ENCODE measurements at places on chromosomes 1 and 21. TPM values are rescaled to one million over a fixed set of nuclear protein-coding genes. Genes with fewer than 3 reads are reported as not detected.

DNA sequence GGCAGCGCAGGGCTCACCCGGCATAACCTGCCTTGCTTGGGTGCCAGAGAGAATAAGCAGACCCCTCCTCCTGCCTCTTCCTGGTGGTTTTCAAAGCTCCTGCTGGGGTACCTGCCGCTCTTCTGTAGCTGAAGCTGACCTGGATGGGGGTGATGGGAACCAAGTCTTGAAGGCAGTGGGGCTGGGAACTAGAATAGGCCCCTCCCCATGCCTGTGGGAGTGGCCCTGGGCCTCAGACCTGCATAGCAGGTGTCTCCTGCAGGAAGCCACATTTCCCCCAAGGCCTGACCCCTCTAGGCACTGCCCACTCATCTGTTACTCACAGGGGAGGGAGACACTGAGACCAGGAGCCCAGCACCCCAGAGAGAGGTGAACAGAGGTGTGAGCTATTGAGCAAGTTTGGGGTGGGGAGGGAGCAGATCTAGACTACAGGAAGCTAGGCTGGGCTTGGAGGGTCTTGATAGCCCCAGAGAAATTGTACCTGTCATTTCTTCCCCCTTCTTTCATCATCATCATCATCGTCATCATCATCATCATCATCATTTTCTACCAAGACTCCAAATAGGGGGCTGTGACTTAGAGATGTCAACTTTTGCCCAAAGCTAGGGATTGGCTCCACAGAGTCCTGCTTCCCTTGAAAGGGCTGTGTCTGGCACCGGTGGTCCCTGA, 10.1 kb downstream of the PADI1 start:
- no peak for DNase-seq

PTPRF gene
- 157 TPM for polyA plus RNA-seq

DNA sequence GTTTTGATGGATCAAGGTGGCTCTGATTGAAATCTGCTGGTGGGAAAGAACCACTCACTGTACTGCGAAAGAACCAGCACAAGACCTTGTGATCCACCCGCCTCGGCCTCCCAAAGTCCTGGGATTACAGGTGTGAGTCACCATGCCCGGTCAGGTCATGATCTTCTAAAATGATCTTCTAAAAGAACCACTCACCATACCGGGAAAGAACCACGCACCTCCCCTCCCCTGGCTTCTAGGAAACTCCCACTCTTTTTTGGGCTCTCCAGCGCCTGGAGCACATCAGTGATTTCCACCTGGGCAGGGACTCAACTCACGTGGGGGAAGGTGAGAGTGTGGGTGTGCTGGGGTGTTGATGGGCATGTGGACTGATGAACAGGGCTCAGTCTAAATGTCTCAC, 7.9 kb upstream of the RAB7B start:
- DNase-seq, result no peak

DNA sequence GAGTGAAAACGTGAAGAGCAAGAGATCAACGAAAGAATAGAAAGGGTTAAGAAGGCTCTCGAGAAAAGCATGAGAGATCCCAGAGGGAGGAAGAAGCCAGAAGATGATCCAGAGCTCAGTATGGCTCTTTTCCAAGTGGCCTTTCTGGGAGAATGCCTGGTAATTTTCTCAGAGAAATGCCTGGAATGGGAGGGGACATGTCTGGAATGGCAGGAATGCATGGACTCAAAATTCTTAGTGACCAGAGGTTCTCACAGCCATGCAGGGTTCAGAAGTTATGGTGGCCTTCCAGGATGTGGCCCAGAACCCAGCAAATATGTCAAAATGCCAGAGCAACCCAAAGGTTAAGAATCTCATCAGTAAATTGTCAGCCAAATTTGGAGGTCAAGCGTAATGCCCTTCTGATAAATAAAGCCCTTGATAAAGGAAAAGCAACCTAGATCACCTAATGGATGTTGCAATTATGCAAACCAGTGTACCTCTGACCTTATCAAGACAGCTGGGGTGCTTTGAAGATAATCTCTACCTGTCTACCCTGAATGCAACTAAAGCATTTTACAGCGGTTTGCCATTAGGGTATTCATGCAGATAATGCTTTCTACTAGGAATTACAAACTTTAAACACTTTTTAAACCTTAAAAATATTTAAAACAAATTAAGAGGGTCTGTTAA, 53.1 kb downstream of the NBPF6 start:
- no peak for DNase-seq

SIPA1L2 gene
- polyA plus RNA-seq, result 22.7 TPM

DNA sequence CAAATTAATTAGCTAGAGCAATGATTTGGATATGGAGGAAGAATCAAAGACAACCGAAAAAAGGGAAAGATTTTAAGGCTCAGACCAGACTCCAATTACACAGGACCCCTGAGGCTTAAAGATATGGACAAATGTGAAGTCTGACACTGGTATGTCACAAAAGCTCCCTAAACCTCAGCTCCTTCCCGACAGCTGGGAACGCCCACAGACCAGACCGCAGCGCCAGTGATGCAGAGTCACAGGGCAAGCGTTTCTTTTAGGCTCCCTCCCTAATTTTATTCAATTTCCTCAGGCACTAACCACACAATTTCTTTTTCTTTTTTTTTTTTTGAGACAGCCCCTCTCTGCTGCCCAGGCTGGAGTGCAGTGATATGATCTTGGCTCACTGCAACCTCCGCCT, 40.2 kb downstream of the NID1 start:
- no peak for DNase-seq

ITLN1 gene
- 0.74 TPM for polyA plus RNA-seq

DAB1 gene
- polyA plus RNA-seq, result 0.87 TPM

DNA sequence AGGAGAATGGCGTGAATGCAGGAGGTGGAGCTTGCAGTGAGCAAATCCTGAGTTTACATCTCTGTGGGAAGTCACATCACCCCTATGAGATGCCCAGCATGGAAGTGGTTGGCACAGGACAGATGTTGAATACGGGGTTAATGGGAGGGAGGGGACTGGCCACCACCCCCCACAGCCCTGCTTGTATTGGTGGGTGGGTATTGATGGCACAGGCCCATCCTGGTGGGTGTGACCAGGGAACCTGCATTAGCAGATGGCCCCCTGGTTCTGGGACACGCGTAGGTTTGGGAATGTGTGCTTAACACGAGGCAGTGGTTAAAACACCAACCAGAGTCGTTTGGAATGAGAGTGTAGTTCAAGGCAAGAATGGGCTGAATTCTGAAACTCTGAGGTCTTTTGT, 117.9 kb downstream of the PRDM2 start:
- DNase-seq, result no peak

DNA sequence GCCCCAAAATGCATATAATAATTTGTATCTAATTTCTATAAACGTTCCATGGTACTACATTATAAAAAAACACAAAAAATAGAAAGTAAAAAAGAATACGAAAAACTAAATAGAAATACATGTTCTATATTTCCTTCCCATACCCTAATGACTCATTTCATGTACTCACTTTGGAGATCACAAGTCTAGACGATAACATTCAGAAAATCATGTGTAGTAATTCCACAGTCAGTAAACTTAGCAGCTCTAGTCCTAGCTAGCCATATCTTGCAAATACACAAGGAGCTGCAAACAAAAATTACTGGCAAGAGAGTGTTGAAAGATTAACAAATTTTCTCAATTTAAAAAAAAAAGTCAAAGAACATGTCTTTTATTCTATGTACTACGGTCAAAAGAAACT, 1.4 kb downstream of the GOLPH3L start:
- no peak for DNase-seq

TNFRSF14 gene
- 32.8 TPM for polyA plus RNA-seq

DNA sequence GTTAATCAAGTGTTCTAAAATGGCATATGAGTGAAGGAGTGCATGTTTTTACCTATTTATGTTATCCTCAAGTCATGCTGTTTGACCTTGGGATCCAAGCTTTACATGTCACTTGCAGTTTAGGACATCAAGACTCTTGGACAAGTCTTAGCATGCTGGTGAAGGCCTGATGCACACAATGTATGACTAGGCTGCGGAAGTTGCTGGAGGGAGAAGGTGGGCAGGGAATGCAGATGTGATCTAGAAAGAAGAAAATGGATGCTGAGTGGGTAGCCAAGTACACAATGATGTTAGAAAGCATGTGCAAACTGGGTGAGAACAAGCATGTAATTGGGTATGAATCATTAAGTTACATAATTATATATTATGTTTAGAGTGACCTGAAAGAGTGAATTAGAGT, 301.8 kb downstream of the BRINP2 start:
- DNase-seq, result no peak

DNA sequence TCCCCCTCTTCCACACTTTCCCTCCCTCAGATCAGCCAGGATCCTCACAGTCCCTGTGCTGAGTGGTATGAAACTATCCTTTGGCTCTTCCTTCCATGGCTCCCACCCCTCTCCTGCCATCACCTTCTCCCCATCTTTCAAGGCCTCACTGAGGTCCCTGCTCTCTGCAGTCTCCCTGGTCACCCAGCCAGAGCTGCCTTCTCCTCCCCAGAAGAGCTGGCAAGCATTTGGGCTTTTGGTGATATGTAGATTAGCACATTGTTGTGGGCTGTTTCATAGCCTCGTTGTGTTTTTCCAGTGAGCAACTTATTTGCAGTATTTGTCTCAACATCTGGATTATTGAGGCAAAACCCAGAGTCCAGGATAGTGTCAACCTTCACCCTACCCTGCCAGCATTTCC, 2.2 kb downstream of the CSF1 start:
- no peak for DNase-seq

BROX gene
- polyA plus RNA-seq, result 44.0 TPM

DNA sequence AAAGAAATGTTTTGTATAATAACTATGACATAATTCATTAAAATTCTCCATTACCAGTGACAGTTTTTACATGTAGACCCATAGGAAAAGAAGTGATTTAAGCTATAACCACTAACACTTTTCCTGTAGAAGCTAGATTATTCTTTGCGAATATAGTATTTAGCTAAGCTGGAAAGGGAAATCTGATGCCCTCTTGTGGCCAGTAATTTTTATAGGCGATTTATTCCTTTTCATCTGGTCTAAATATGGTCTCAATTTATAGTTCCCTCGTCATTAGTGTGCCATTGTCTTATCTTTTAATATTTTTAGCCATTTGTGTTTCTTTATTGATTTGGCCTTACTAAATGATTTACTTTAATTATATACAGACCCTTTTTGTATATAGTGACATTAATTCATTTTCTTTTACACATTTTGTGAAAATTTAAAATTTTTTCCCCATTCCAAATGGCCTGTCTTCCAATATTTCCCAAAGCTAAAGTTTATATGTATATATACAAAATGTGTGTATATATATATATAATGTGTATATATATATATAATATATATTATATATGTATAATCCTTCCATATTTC, 26.7 kb downstream of the BTG3 start:
- DNase-seq, result peak; percentile 50

GRCh38 chr1:245879091-245879490, 628.0 kb downstream of the SMYD3 start:
- DNase-seq, result no peak

DNA sequence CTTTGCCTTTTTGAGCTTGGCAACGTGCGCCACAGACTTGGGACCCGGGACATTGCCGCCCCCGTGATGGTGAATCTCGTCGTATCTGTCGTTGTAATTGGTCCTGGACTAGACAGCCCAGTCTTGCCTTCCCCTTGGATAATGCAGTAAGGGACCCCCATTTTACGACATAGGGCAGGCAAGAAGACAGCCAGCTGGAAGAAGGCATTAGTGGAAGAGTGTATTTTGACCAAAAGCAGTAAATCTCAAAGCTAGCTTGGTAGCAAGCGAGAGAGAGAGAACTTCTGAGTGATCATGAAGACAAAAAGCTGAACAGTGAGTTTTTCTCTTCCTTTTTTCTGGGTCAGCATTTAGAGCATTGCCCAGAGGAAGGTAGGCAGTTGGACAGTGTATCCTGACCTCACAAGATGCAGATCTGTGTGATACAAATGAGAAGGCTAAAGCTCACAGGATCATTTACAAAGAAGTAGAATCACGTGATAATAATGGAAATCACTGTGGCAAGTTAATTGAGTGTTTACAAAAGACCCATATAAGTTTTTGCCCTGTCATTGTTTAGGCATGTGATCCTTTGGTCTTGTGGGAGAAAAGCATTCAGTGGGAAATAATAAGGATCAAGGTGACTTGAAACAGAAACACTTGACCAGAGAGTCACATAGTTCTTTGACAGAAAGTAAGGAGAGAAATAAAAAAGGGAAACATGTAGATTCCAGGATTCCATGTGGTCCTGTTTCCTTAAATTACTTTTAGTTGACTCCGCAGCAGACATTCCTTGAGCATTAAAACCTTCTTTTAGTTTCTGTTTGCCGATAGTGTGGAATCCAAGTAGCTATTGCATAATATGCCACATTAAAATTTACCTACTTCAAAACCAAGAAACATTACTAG, 66.3 kb downstream of the CNST start:
- DNase-seq, result no peak

GRCh38 chr1:88526456-88526855, 157.6 kb upstream of the PKN2 start:
- DNase-seq, result peak; percentile 81

GRCh38 chr1:177366091-177366490, 195.3 kb downstream of the BRINP2 start:
- DNase-seq, result no peak

DNA sequence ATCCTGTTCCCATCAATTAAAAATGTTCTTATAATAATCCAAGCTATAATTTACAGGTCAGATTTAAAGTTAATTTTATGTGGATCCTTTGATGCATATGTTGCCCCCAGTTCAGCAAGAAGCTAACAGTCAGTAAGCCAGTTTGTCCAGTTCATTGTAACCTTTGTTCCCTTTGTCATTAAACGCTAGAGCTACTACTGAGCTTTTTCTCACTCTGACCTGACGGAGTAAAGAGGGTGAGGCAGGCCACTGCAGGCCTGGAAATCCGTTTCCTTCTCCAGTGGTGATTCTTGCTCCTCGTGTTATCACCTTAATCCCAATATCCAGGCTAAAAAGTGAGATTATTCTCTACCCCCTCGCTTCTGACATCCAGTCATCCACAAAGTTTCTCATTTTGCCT, 10.2 kb downstream of the YBX1 start:
- no peak for DNase-seq

- DNase-seq, result no peak
These were observed 43.6 kb upstream of the ECE1 start for GRCh38 chr1:21333824-21334213.

RHCE gene
- polyA plus RNA-seq, result 0.94 TPM

- peak; percentile 88 for DNase-seq
These were observed 22.1 kb upstream of the TDRD10 start for GRCh38 chr1:154479764-154480421.

All from right lung (tissue), 10 donors.